CD4-positive, alpha-beta T cell (primary cell): ENCODE measurements at places on chromosomes 11 and 22.

DNA sequence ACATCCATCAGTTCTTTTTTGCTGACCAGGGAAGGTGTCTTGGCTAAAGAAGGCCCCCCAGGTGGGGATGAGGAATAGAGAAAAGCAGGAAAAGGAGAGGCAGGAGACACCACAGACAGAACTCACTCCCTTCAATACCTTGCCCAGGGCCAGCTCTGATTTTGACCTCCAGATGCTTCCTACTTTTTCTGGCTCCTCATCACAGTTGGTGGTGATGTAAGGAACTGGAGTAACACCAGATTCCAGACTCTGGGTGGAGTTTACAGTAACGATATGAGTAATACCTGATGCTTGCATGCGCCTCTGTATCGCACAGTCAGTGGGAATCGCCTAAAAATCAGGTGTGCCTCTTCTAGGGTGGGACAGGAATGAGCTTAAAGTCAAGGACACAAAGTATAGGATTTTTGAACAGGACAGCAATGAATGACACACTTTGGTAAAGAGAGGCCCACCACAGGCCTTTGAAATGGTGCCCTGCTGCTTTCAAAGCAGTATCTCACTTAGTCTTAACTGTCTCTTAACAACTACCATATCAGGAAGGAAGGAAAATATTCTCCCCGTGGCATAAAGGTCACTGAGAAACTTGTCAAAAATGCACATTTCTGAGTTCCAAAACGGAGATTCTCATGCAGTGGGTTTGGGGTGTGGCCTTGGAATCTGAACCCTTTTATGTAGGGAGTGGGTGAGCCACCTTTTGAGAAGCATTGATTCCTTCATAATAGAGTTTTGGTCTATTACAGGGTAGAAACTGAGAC lies 140.8 kb downstream of the SNX19 start:
- no peak for DNase-seq

GRCh38 chr22:48520884-48521588 lies 1306.6 kb downstream of the BRD1 start:
- no peak for DNase-seq

- DNase-seq, result no peak
Observed at GRCh38 chr11:122721964-122722266, 66.4 kb downstream of the UBASH3B start.

DNA sequence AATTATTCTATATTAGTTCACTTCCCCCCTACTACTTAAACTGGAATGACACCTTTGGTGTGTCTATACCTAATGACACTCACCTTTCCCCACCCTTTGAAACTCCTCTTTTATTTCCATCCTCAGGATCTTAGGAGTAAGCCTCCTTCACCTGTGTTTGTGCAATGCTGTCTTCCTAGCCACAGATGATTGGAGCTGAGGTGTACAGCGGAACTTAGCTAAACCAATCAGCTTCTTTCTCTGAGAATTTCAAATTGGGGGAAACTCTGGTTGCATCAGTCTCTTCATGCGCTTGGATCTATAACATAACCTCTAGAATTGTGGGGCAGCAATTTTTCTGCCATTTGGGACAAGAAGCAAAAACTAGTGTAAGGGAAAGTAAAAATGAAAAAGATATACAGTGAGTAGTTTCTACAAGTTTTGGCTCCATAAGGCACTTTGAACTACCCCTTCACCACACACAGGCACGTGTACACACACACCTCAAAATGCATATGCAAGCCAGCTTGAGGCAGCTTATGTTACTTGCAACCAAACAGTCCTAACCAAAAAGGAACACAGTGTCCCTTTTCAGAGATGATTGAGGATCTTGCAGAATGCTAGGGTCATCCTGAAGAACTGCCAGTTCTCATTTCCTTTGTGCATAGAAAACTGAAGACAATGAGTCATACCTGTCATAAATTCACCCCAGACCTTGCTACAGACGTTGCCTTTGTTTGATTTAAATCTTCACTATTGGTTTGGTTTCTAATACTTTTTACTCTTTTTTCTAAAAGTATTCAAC lies 36.0 kb upstream of the LDLRAD3 start:
- DNase-seq, result no peak

GRCh38 chr22:30481711-30482110 lies 9.9 kb upstream of the SEC14L3 start:
- DNase-seq, result no peak

DNA sequence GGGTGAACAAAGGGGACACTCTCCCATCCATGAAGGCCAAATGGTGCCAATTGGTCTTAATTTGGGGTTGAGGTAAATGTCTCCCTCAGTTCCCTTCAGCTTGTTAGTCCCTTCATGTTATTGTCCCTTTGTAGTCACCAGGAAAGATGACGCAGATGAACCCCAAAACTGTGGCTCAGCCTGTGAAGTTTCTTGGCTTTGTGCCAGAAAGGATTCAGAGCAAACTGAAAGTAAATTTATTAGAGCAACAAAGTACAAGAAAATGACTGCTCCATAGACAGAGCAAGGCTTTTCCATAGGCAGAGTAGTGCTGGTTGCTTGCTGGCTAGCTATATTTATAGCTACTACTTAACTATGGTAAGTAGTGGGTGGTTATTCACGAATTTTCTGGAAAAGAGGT lies 16.7 kb downstream of the OR4C3 start:
- peak; percentile 70 for DNase-seq

GRCh38 chr22:36143066-36143815 lies 17.3 kb downstream of the APOL3 start:
- no peak for DNase-seq

- DNase-seq, result no peak
Observed at GRCh38 chr22:38900677-38901076, 28.7 kb upstream of the CBX6 start.

- no peak for DNase-seq
Observed at GRCh38 chr22:29742326-29742725, 22.5 kb downstream of the CABP7 start.

DNA sequence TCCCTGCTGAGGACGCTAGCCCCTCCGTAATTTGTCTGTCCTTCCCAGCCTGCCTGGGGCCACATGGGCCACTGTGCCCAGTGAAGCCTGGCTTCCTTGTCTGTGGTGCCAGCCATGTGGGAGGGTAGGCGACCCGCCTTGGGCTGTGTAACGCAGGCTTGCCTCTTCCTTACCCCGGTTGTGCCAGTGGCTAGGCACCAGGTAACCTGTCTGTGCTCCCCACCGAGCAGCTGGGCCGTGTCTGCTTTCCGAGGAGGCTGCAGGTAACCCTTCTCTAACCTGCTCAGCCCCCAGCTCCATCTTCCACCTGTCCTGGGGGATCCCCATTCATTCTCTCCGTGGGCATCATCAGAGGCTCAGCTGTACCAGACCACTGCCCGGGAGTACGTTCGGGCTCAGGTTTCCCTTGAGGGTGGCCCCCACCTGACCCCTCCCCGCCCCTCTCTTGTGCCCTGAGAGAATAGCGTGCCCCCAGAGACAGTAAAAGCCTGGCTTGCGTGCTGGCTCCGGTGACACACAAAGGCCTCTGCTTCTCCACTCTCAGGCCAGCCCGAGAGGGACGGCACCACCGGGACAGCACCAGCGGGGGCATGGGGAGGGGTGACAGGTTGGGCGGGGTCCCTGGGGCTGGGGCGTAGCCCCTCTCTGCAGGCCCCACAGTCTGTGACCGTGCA lies 79.1 kb downstream of the CDKN1C start:
- peak; percentile 2 for DNase-seq

GRCh38 chr11:121236115-121237001 lies 56.2 kb upstream of the SC5D start:
- no peak for DNase-seq

- peak; percentile 63 for DNase-seq
Observed at GRCh38 chr11:64340671-64341335, 799 bp downstream of the CCDC88B start.

DNA sequence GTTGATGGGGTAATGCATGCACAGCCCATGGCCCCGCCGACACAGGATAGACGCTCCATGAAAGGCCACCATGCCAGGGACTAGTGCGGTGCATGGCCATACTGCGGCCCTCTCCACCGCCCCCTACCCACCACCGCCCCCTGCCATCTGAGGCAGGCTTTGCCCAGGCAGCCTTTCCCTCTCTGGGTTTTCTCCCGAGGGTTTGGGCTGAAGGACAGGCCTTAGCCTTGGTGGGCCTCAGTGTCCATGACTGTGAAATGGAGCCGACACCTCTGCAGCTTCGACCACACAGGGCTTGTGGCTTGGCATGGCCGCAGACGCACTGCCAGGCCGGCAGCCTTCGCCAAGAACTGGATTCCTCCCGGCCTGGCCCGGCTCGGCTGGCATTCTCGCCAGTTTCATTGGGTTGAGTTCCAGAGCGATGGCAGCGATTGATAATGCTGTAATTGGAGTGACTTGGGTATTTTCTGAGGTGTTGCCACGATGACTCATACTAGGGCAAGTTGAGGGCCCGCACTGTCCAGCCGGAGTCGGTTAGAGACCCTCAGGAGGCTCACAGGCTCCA lies 111.3 kb downstream of the WNT7B start:
- DNase-seq, result no peak

- DNase-seq, result no peak
Observed at GRCh38 chr22:41578114-41578513, 11.5 kb downstream of the PMM1 start.

DNA sequence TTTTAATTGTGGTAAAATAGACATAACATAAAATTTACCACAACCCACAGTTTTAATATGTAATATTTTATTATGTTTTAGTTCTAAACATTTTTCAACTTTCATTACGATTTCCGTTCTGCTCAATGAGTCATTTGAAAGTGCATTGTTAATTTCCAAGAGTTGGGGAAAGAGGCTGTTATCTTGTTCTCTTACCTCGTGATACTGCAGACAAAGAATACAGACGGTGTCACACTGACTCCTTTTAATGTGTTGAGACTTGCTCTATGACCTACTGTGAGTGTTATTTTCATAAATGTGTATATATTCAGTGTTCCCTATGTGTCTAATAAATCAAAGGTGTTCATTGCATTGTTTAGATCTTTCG lies 10.8 kb upstream of the RAC2 start:
- no peak for DNase-seq

DNA sequence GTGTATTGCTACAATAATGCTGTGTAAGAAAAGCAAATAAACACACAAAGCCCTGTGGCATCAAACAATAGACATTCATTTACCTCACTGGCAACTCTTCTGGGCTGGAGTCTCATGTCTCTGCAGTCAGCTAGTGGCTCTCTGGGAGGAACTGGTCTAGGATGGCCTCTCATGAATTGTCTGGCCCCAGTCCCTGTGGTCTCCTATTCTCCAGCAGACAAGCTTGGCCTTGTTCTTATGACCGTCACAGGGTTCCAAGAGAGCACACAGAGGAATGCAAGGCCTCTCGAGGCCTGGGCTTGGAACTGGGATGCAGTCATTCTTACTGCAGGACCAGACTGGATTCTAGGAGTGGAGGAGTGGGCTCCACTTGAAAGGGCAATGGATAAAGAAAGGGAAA lies 141.2 kb upstream of the NTM start:
- DNase-seq, result no peak

DNA sequence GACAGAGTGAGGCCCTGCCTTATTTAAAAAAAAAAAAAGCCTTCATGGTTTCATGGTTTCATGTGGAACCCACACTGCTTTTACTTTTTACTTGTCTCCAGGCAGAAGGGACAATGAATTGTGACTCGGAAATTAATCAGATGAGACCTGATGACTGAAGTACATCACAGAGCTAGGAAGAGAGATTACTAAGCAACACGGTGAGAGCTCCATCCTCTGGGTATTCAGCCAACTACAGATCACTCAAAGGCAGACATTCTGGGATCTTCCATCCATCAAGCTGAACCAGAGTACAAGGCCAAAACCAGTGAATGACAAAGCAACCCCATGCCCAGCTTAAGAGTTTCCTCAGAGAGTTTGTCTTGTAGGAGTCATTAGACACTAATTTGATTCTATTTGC lies 433.2 kb downstream of the SOX6 start:
- no peak for DNase-seq

DNA sequence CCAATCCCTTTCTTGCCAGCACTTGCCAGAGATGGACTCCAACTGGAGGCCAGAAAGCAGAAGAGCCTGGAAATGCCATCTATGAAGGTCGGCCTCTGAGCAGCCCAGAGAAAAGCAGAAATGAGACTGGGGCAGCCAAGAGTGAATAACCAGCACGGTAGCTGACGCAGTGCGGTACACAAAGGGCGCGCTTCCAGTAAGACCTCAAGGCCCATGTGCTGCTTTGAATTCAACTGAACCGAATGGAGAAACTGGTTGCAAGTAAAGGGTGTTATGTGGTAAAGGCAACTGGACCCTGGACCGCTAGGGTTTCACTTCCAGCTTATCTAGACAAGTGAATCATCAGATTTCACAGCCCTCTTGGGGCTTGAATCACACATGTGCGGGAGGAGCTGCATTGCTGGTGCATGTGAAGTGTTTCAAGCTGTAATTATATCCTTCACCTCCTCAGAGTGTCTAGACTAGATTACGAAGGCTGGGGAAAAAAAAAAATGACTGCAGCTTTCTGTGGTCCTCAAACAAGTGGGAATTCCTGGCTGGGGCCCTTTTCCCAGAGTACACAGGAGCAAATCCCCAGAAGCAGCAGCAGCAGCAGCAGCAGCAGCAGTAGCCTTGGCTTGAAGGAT lies 128.9 kb downstream of the CCDC34 start:
- no peak for DNase-seq

DNA sequence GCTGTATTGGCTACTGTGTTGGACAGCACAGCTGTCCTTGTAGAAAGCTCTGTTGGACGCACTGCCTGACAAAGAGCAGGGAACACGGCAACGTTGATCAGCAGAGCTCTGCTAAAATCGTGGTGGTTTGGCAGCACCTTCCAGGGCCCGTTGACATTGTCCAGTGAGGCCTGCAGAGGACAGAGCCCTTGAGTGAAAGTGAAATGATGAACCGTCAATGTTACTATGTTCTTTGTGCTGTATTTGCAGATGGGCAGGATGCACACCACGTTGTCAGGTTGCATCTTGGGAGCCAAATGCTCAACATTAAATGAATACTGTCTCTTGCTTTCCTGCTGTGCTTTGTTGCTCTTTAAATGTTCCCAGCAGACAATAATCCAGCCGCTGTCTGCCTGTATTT lies 69.7 kb downstream of the NELL1 start:
- no peak for DNase-seq

- no peak for DNase-seq
Observed at GRCh38 chr22:24112188-24112587, 69.1 kb upstream of the SUSD2 start.

DNA sequence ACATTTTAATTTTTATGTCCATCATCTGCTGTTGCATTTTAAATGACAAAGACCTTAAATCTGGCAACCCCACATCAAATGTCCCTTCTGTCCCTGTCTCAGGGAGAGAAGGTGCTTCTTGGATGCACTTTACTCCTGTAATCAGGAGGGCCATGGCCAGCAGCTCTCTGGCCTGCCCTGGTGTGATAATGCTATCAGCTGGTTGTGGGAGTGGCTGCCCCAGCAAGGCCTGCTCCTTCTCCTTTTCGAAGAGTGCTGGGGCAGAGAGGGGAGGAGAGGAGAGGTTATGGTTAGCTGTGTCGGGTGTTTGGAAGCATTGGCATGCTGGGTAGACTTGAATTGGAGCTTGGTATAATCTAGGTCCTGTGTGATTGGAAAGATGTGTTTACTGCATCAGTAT lies 12.8 kb downstream of the TNRC6B start:
- DNase-seq, result no peak

DNA sequence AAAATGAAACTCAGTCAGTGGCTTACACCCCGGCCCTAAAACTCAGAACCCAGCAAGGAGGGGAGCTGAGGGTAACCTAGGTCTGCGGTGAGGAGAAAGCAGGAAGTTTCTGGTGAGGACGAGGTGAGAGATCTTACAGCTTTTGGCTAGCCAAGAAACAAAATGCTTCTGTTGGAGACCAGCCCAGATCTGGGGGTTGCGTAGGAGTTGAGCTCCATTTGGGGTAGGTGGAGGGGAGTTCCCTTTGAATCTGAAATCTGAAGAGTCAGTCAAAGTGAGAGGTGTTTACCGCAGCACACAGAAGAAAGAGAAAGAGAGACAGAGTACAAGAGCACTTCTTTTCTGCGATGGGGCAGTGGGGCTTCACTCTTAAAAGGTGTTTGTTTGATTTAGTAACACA lies 29.6 kb downstream of the EHF start:
- peak; percentile 49 for DNase-seq
